ENCODE measurements at places on chromosomes 7 and 10.
A peak's percentile ranks its signal among the peaks of the same experiment; 100 is the strongest.

DNA sequence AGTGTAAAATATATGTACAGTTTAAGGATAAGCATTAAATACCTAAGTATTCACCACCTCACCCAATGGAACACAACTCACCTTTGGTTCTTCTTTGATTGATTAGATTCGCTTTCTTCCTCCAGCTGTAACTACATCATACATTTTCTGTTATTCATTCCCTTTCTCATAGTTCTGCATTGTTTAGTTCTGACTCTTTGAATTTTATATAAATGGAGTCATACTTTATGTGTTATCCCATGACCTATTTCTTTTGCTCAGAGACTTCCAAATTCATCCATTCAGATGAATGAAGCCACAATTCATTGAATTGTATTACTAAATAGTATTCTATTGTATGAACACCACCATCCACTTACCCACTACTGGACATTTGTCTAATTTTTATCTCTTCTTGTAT, 12.3 kb downstream of the THNSL1 start:
- DNase-seq, result no peak

DNA sequence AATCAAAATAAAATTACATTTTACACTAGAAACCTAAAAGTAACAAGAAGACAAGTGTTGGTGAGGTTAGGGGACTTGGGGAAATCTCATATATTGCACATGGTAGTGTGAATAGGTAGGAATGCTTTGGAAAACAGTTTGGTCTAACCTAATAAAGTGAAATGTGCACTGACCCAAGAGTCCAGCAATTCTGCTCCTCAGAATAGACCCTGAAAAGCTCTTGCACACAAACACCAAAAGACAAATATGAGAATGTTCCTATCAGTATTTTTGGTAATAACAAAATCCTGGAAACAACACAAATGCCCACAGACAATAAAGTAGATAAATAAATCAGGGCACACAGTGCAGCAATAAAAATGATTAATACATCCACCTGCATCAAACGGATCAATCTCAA, 165.7 kb downstream of the GRID1 start:
- DNase-seq, result no peak

DNA sequence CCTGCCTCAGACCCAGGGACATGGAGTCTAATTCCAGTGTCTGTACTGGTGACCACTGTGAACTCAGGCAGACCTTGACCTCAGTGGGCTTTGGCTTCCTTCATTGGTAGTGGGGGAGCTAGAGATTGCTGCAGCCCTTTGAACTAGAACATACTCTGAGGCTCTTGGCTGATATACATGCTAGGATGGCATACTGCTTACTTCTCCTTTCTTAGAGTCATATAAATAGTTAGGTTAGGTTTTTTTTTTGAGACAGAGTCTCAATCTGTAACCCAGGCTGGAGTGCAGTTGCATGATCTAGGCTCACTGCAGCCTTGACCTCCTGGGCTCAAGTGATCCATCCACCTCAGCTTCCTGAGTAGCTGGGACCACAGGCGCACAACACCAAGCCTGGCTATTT, 49.7 kb downstream of the TMEM178B start:
- DNase-seq, result no peak

GRCh38 chr7:2629746-2630681, 1.8 kb upstream of the TTYH3 start:
- DNase-seq, result peak; percentile 9

- no peak for DNase-seq
These were observed 36.4 kb downstream of the CDH23 start for GRCh38 chr10:71432956-71433767.

DNA sequence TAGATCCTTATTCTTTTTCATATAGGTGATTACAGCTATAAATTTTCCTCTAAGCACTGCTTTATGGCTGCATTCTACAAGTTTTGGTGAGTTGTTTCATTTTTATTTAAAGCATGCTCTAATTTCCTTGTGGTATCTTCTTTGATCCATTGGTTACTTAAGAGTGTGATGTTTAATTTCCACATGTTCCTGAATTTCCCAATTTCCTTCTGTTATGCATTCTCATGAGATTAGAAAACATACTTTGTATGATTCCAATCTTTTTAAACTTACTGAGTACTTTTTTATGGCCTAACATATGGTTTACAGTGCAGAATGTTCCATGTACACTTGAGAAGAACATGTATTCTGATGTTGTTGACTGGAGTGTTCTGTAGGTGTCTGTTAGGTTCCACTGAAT, 53.4 kb downstream of the MYL10 start:
- no peak for DNase-seq

DNA sequence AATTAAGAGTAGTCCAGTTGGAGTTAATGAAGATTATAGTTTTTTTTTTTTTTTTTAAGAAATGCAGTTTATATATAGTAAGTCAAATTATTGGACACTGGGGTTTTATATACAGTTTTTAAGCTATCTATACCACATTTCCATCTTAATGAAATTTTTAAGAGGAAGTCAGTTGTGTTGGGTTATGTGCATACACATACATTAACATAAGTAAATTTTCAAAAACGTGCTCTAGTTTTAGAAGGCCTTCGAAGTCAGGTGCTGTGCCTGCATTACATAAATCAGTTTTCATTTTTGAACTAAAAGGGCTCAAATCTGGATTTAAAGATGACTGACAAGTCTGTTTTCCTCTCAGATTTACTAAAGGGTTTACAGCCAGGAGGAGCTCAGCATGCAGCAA, 47.6 kb upstream of the FMC1 start:
- DNase-seq, result no peak

DNA sequence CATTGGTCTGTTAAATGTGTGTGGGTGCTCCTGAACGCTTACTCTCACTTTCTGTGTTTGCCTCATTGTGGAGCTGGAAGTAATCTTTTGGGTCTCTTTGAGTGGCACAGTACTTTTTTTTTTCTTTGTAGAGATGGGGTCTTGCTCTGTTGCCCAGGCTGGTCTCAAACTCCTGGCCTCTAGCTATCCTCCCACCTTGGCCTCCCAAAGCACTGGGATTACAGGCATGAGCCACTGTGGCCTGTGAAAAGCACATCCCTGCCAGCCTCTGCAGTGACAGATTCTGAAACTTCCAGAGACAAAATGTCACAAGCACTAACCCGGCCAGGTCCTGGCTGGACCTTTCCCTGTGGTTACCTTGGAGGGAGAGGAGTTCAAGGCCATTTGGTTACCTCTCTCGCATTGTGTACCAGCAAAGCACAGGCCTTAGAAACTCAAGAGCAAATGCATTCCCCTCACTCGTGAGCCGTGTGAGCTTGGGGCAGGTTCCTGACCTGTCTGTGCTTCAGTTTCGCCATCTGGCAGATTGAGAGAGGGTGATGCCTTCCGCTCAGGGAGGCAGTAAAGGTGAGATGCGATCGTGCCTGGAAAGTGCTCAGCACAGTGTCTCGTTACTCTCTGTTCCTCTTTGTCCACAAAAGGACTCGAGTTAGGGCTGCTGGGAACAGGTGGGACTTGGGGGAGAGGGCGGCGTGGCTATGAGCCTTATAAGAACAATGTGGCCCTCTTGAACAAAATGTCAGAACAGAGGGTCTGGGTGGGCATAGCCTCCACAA, 72.6 kb upstream of the SEPHS1 start:
- no peak for DNase-seq

GRCh38 chr7:24456526-24457218, 116.6 kb upstream of the PALS2 start:
- no peak for DNase-seq

- peak; percentile 75 for DNase-seq
These were observed 87.7 kb downstream of the ST7 start for GRCh38 chr7:117041007-117041406.

- peak; percentile 55 for DNase-seq
These were observed 1.5 kb upstream of the NRP1 start for GRCh38 chr10:33335801-33336581.

DNA sequence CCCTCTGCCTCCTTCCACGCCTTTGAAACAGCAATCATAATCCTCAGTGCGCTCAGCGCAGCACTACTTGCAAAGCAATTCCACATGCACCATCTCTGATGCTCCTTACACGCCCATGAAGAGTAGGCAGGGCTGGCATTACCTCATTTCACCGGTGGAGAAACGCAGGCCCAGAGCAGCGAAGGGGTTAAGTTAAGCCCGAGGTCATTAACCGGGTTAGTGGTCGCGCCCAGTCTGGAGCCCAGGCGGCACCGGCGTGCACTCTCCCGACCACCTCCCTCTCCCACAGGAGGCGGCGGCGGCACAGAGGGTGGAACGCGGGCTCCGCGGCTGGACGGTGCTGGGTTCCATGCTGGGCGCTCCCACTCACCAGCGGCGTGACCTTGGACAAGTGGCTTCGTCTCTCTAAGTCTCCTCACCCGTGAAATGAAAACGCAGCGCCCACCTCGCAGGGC, 515 bp downstream of the FASTK start:
- no peak for DNase-seq

DNA sequence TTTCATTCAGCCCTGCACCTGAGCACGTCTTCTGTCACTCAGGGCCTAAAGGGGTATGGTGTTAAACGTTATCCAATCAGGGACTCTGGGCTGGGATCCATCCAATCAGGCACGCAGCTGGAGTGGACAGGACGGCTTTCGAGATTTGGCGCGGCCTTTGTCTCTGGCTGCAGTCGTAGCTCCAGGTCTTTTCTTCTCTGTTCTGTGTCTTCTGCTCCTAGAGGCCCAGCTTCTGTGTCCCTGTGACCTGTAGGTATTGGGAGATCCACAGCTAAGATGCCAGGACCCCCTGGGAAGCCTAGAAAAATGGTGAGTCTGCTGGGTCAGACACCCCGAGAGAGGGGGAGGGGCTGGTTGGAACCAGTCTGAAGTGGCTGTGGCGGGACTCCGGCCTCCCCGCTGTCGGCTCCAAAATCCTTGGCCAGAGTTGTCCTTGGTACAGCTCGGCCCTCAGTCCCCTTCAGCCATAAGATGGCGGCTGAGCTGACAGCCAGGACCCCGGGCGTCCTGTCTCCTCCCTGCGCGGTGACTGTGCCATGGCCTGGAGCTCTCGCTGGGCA, 11.7 kb upstream of the ZNF680 start:
- DNase-seq, result peak; percentile 21

GRCh38 chr10:122279725-122280141, 8.6 kb downstream of the BTBD16 start:
- DNase-seq, result no peak

- DNase-seq, result no peak
These were observed 1.6 kb upstream of the EPC1 start for GRCh38 chr10:32348297-32349198.

- DNase-seq, result no peak
These were observed 15.6 kb upstream of the AKR1C3 start for GRCh38 chr10:5078547-5079180.

DNA sequence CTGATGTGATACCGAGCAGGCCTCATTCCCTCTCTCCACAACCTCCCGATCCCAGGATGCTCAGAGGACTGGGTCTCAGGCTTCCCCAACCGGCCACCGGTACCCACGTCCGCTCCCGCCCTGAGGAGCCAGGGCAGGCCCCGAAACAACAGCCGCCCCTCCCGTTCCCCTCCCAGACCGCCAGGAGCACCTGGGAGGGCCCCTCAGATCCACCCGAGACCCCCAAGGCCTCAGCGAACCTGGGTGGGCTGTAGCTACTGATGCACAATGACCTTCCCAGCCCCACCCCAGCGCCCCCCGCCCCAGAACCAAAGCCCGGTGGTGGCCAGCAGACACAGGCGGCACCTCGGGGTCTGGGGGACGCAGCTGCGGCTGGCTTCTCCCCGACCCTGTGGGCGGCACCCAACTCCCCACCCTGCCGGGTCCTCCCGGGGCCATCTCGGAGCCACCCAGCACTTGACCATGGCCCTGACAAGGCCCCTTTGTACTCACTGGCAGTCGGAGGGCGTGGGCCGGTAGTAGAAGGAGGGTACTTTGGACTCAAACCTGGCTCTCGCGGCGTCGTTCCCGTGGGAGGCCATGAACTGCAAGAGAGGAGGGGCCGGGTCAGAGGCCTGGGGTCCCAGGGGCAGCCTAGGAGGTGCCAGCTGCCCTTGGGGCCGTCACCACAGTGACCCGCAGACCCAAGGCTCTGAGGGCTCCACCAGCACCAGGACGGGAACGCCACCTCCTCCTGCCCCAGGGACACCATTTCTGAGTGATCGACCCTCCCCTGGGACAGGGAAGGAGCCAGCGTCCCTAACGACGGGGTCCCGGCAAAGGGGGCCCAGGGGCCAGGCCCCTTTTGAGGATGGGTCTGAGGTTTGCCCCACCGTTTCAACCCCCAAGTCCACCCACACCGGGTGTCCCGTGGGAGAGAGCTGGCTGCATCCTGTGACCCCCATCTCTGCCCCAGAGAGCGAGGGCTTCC, 28.1 kb downstream of the ADAP1 start:
- DNase-seq, result no peak

GRCh38 chr7:7582596-7582995, 15.9 kb downstream of the MIOS start:
- DNase-seq, result no peak

- no peak for DNase-seq
These were observed 29.1 kb downstream of the CCDC6 start for GRCh38 chr10:59877191-59877671.

GRCh38 chr7:17580141-17580540, 281.7 kb downstream of the AHR start:
- DNase-seq, result peak; percentile 86

DNA sequence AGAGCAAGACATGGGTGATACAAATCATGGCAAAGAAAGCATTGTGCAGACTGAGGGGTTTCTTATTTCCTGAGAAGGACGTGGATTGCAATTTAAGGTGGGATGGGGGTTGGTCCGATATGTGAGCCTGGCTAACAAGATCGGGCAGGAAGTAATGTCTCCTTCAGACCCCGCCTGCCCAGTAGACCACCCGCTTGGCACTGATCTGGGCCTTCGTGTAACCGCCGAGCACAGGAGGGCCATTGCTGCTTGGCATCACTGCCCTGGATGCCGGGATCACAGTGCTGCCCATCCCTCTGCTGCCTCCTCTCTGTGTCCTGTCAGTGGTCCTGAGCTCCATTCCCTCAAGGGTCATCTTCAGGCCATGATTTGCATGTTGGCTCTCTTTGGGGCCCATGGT, 214.6 kb upstream of the ZNF32 start:
- no peak for DNase-seq

DNA sequence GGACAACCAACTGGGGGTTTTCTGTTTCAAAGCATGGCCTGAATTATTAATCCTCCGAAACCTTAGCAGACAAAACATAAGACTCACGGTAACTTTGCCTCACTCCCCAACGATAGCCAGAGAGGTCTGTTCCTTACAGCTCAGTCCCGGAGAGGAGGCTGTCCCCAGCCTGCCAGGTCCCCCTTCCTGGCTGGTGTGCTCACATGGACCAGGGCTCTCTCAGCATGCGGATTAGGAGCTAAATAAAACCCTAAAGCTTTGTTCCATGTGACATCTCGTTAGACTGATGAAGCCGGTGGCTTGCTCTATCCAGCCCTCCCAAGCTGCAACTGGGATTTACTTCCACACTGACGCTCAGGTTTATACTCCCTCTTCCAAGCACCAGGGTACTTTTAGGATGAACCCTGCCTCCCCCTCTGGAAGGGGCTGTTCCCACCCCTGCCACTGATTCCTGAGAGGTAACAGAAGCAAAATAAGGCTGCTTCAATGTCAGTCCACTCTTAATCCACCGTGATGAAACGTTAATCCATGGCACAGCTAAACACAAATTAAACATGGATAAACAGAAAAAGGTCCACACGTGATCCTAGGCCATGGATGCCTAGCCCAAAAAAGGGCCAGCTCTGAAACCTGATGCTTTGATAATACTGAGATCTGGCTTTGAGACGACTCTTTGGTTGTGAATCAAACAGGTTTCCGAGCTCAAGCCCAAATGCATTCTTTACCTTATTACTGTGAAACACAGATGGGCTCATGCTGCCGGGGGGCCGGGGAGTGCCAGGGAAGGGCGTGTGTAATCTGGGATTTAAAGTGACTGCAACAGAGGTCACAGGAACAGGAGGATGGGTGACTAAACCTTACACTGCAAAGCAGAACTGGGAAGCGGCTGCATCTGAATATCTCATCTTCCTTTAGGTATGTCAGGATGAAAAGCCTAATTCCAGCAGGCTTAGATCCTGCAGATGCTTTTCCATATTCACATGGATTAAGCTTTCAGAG, 86.2 kb downstream of the ZRANB1 start:
- no peak for DNase-seq
